Testis (tissue), 5 donors: ENCODE measurements at places on chromosomes 7 and 10.
A peak's percentile ranks its signal among the peaks of the same experiment; 100 is the strongest.

DNA sequence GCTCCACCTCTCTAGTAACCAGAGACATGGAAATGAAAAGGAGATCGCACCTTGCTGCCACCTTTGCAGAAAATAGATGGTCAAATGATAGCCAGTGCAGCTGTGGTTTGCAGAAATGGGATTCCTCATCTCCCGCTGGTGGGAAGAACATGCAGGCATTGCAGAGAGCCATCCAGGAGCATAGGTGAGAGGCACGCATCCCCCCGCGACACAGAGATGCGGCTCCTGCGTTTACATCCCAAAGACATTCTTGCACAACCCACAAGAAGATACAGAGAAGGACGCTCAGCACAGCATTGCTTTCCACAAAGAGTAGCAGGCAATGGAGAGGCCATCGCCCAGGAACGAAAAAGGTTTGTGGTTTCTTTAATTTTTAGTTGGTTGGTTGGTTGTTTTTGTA is 56.2 kb downstream of the OAT start:
- DNase-seq, result no peak

GRCh38 chr10:120593693-120594092 is 136.7 kb downstream of the PLPP4 start:
- DNase-seq, result no peak

DNA sequence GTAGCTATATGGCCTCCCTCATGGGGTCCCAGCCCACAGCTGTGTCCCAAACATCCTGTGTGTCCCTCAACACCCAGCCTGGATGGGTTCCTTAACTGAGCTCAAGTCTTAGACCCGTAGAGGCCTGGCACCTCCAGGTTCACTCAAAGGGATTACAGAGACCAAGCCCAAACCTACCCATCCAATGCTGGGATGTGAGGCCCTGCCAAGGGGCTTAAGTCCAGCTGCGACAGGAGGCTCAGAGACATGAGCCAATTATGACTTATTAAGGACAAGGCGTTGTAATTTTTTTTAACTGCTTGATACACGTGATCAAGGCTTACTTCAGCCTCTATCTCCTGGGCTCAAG is 105.6 kb upstream of the RET start:
- DNase-seq, result no peak

DNA sequence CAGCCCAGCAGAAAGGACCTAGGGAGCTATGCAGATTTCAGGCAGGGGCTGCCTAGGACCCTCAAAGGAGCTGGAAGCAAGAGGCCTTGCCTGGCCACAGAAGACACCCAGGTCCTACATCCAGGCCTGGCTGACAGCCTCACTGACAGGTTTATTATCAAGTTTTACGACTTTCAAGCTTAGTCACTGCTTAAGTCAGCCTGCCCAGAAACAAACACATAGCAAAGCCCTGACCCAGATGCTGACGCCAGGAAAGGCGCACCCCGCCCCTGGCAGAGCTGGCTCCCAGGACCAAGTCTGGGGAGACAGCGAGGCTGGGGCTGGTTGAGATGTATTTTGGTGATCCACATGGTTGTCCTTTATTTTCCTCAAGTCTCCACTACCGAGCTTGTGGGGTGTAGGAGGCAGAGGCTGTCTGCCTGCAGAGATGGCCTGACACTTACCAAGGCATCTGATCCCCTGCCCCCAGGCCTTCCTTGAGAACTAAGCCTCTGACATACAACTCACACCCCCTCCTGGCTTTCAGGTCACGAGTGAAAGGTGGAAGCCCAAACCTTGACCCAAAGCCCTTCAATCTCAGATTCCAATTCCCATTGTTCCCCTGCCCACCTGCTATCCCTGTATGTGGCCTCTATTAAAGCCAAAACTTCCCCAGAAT is 80.7 kb upstream of the EMX2 start:
- DNase-seq, result no peak

DNA sequence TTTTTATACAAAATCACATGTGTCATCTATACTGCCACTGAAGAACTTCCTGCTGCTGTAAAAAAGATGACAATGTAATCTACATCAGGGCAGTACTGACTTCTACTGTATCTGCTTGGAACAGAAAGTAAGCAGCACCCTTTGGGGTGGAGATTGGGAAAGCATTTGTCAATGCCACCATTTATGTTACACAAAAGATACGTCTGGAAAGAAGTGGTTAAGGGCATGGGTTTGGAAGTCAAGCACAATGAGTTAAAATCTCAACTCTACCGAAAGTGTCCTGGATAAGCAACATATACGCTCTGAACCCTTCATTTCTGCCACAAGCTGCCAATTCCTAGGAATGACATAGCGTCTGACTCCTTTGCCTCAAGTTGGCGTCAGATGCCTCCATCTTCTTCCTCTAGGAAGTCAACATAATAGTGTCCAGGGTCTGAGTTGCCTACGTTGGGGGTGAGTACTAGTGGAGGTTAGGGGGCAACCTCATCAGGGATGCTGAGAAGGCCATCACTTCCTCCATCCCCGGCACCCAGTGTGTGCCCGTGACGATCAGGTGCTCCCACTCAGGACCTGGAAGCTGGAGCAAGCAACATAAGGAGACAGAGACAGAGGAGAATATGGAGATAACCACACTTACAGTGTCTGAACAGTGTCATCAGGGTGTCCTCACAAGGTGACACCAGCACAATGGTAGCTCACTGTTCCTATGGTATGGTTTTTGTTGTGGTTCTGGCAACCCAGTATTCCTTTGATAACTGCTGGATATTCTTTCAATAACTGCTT is 58.3 kb downstream of the SGMS1 start:
- DNase-seq, result no peak

DNA sequence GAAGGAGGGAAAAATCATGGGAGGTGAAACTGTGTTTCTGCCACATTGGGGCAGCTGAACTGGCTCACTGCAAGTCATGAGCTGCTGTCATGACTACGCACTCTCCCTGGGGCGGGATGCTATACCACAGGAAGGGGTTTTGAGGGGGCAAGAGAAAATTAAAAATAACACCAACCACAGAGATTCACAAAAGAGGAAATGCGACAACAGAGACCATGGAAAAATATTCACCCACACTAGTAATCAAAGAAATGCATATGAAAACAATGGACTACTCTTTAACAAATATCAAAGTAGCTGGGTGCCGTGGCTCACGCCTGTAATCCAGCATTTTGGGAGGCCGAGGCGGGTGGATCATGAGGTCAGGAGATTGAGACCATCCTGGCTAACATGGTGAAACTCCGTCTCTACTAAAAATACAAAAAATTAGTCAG is 65.2 kb upstream of the TM9SF3 start:
- DNase-seq, result no peak

- peak; percentile 12 for DNase-seq
Measured at GRCh38 chr7:151140826-151141225, 26.7 kb downstream of the GBX1 start.

- DNase-seq, result no peak
Measured at GRCh38 chr7:142569851-142570250, 179.4 kb upstream of the PRSS1 start.

- DNase-seq, result no peak
Measured at GRCh38 chr7:11376529-11376928, 402.9 kb downstream of the PHF14 start.

DNA sequence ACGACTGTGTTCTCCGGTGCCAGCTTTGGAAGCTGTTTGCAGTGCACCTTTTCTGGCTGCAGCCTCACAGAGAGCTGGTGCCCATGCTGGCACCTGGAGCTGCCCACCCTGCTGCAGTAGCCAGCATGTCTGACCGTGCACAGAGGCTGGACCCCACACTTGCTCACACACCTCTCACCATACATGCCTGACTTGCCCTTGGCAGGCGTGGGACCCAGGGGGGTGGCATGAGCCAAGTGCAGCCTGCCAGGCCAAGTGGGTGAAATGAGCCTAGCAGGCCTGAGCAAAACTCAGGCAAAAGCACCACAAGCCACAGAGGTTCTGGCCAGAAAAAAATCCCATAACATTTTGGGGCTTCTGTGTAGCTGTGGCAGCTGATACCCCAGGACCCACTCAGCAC is 258.8 kb downstream of the XPNPEP1 start:
- DNase-seq, result no peak

- DNase-seq, result no peak
Measured at GRCh38 chr10:70879207-70879606, 9.2 kb downstream of the PCBD1 start.

GRCh38 chr7:133330085-133330484 is 77.2 kb downstream of the EXOC4 start:
- DNase-seq, result no peak
